ENCODE measurements at places on chromosomes 1 and 21. TPM values are rescaled to one million over a fixed set of nuclear protein-coding genes. Genes with fewer than 3 reads are reported as not detected.

Gene BEND5
- polyA plus RNA-seq = 12.3 TPM

DNA sequence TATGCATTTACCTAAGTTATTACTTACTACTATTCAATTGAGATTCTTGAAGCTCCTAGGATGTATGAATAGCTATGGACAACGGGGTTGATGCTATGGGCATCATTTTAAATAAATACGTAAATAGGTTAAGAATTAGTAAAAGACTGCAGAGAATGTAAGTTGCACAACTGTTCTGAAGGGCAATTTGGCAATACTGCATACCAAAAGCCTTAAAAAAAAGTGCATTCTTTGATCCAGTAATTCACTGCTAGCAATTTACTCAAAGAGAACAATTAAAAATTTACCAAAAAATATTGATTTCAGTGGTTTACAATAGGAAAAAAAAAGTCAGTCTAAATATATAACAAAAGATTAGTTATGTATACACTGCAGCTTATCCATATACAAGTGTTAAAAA lies 3.5 kb downstream of the ARPC5 start:
- no peak for DNase-seq
- peaks cover 6% of the 10 kb centered on the region for H3K27me3 ChIP-seq
- no peak overlapping the region for H3K27ac ChIP-seq
- peaks cover 18% of the 10 kb centered on the region for H3K4me1 ChIP-seq
- peak overlapping the region; percentile 7 for H3K4me3 ChIP-seq
- H3K36me3 ChIP-seq = peaks cover 24% of the 10 kb centered on the region

DNA sequence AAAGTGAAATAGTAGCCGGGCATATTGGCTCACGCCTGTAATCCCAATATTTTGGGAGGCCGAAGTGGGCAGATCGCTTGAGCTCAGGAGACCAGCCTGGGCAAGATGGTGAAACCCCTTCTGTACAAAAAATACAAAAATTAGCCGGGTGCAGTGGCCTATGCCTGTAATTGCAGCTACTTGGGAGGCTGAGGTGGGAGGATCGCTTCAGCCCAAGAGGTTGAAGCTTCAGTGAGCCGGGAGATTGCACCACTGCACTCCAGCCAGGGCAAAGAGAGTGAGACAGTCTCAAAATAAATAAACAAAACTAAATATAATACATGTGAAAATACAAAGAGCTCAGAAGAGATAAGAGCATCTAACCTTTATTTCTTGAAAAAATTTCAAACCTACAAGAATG lies 2.3 kb upstream of the MSTO1 start:
- H3K4me1 ChIP-seq = no peaks in the 10 kb centered on the region
- no peak overlapping the region for H3K4me3 ChIP-seq
- no peaks in the 10 kb centered on the region for H3K27me3 ChIP-seq

Gene PGLYRP3
- not detected for polyA plus RNA-seq

DNA sequence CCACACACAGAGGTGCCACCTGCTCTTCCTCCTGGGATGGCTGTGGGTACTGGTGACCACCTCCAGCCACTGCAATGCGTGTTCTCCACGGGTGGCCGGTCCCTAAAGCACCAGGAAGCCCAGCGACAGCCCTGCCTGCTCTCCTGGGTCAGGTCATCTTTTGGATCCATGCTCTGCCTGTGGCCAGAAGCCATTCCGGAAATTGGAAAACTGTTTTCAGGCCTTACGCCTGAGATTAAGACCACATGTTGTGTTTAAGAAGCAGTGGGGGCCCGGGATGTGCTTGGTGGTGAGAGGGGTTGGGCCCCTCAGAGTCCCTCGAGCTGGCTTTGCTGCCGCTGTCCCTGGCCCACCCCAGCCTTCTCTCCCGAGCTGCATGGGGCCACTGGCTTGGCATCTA lies 150.8 kb downstream of the PEX14 start:
- H3K36me3 ChIP-seq = no peaks in the 10 kb centered on the region
- H3K27ac ChIP-seq = no peak overlapping the region
- no peaks in the 10 kb centered on the region for H3K4me1 ChIP-seq
- DNase-seq = no peak
- no peaks in the 10 kb centered on the region for H3K27me3 ChIP-seq
- no peak overlapping the region for H3K4me3 ChIP-seq

Gene RCAN3
- 8.9 TPM for polyA plus RNA-seq

Gene PGBD5
- 3.9 TPM for polyA plus RNA-seq

DNA sequence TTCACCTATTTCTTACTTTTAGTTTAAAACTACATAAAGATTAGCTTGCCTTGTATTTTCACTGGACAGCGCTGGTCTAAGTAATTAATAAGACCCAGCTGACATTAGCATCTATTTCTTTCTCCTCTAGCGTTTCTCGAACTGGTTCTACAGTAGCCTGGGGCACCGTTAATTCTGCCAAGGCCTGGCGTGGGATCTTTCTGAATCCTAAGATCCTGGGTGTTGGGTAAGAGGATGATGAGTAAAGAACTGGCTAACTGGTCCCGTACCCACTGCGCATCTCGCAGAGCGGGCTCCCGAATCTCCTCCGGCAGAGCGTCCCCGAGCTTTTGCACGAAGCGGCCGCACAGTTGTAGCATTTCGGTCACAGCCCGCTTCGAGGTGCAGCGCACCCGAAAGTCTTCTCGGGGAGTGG lies 309 bp downstream of the NSL1 start:
- no peaks in the 10 kb centered on the region for H3K27me3 ChIP-seq
- peaks cover 17% of the 10 kb centered on the region for H3K4me1 ChIP-seq
- H3K4me3 ChIP-seq = peak overlapping the region; percentile 96

- H3K4me1 ChIP-seq = peaks cover 4% of the 10 kb centered on the region
- no peak overlapping the region for H3K4me3 ChIP-seq
- H3K27ac ChIP-seq = no peak overlapping the region
- H3K27me3 ChIP-seq = no peaks in the 10 kb centered on the region
- no peak for DNase-seq
- H3K36me3 ChIP-seq = no peaks in the 10 kb centered on the region
These were observed 27.7 kb upstream of the C1orf159 start for GRCh38 chr1:1143636-1144035.

- no peak overlapping the region for H3K4me3 ChIP-seq
- H3K4me1 ChIP-seq = no peaks in the 10 kb centered on the region
- no peak overlapping the region for H3K27ac ChIP-seq
- H3K36me3 ChIP-seq = no peaks in the 10 kb centered on the region
- H3K27me3 ChIP-seq = no peaks in the 10 kb centered on the region
These were observed 232.9 kb upstream of the SGIP1 start for GRCh38 chr1:66300972-66301451.

- no peak overlapping the region for H3K27ac ChIP-seq
- no peaks in the 10 kb centered on the region for H3K27me3 ChIP-seq
- no peaks in the 10 kb centered on the region for H3K36me3 ChIP-seq
- H3K4me3 ChIP-seq = no peak overlapping the region
- no peak for DNase-seq
These were observed 124.7 kb downstream of the CLIC6 start for GRCh38 chr21:34793471-34793870.

- no peak overlapping the region for H3K4me3 ChIP-seq
- H3K27ac ChIP-seq = no peak overlapping the region
- no peaks in the 10 kb centered on the region for H3K27me3 ChIP-seq
- DNase-seq = no peak
These were observed 31.3 kb downstream of the INKA2 start for GRCh38 chr1:111707906-111708305.

GRCh38 chr21:34280959-34281358 lies 82.8 kb upstream of the KCNE2 start:
- no peak overlapping the region for H3K27ac ChIP-seq
- H3K27me3 ChIP-seq = no peaks in the 10 kb centered on the region
- DNase-seq = no peak
- H3K4me1 ChIP-seq = no peaks in the 10 kb centered on the region
- H3K36me3 ChIP-seq = no peaks in the 10 kb centered on the region

Gene S100A3
- polyA plus RNA-seq = not detected

GRCh38 chr1:16013220-16013907 lies 4.5 kb downstream of the HSPB7 start:
- 0 out of 2 replicates have a peak overlapping the region, but pooled peaks have one; percentile 87 for H3K27ac ChIP-seq
- peaks cover 38% of the 10 kb centered on the region for H3K4me1 ChIP-seq
- H3K36me3 ChIP-seq = no peaks in the 10 kb centered on the region

Gene RIPPLY3
- polyA plus RNA-seq = 3.1 TPM

- H3K27ac ChIP-seq = no peak overlapping the region
- peak overlapping the region; percentile 100 for H3K4me3 ChIP-seq
- no peaks in the 10 kb centered on the region for H3K27me3 ChIP-seq
- no peak for DNase-seq
These were observed 935 bp upstream of the COG2 start for GRCh38 chr1:230641346-230641745.

DNA sequence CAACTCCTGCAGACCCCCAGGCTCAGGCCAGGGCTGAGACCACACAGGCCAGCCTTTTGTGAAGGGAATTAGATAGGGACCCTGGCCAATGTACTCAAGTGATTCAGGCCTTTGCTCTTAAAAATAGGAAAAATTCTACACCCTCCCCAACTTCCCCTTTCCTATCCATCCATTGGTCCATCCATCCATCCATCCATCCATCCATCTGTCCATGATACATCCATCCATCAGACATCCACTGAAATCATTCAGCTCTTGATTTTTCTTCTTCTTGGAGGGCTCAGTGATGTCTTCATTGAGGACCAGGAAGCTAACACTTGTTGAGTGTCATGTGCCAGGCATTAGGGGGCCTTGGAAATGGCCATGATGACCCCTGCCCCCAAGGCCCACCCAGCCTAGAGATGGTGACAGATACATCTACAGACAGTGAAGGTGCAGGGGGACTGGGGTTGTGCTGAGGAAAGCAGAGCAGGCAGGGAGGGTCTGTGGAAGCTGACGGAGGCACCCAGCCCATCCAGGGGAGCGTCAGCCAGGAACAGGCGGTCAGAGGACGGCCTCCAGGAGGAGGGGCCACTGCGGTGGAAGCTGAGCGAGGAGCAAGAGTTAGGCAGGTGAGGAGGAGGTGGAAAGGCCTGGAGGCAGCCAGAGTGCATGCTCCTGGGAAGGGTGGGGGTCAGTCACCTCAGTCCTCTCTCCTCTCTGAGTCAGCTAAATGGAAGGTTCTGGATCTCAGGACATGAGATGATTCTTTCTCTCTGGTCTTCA lies 81.9 kb downstream of the EPHB2 start:
- no peak overlapping the region for H3K4me3 ChIP-seq
- no peak overlapping the region for H3K27ac ChIP-seq
- H3K4me1 ChIP-seq = peaks cover 10% of the 10 kb centered on the region
- peak; percentile 56 for DNase-seq

Gene S100A2
- 0.89 TPM for polyA plus RNA-seq

GRCh38 chr1:107228704-107229371 lies 88.0 kb downstream of the NTNG1 start:
- no peak overlapping the region for H3K27ac ChIP-seq
- peaks cover 60% of the 10 kb centered on the region for H3K4me1 ChIP-seq
- DNase-seq = no peak
- H3K27me3 ChIP-seq = no peaks in the 10 kb centered on the region
- no peak overlapping the region for H3K4me3 ChIP-seq
- H3K36me3 ChIP-seq = no peaks in the 10 kb centered on the region

Gene RGSL1
- not detected for polyA plus RNA-seq

- no peak within 1 kb of the TSS for H3K27ac ChIP-seq
- H3K36me3 ChIP-seq = no peaks in the 10 kb centered on the region
- peaks cover 7% of the 10 kb centered on the region for H3K4me1 ChIP-seq
- H3K4me3 ChIP-seq = peak within 1 kb of the TSS; percentile 51
- peak; percentile 60 for DNase-seq
- peaks cover 75% of the 10 kb centered on the region for H3K27me3 ChIP-seq
These were observed at the start of gene ESPN for GRCh38 chr1:6424619-6425593. Gene ESPN (plus strand): TSS chr1:6424776. CDS start chr1:6424956, 180 bp downstream.

DNA sequence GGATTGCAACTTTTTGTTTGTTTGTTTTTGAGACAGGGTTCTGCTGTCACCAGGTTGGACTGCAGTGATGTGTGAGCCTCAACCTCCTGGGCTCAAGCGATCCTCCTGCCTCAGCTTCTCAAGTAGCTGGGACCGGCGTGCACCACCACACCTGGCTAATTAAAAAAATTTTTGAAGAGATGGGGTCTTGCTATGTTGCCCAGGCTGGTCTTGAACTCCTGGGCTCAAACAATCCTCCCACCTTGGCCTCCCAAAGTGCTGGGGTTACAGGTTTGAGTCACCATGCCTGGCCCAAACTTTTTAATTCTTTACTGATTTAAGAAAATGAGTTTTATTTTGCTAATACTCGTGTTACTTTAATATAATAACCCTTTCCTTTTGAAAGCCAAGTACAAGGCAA lies 31.5 kb upstream of the SERPINC1 start:
- H3K27me3 ChIP-seq = no peaks in the 10 kb centered on the region
- H3K4me1 ChIP-seq = no peaks in the 10 kb centered on the region
- H3K36me3 ChIP-seq = peaks cover 50% of the 10 kb centered on the region
- no peak overlapping the region for H3K4me3 ChIP-seq

Gene PARS2
- 5.9 TPM for polyA plus RNA-seq

DNA sequence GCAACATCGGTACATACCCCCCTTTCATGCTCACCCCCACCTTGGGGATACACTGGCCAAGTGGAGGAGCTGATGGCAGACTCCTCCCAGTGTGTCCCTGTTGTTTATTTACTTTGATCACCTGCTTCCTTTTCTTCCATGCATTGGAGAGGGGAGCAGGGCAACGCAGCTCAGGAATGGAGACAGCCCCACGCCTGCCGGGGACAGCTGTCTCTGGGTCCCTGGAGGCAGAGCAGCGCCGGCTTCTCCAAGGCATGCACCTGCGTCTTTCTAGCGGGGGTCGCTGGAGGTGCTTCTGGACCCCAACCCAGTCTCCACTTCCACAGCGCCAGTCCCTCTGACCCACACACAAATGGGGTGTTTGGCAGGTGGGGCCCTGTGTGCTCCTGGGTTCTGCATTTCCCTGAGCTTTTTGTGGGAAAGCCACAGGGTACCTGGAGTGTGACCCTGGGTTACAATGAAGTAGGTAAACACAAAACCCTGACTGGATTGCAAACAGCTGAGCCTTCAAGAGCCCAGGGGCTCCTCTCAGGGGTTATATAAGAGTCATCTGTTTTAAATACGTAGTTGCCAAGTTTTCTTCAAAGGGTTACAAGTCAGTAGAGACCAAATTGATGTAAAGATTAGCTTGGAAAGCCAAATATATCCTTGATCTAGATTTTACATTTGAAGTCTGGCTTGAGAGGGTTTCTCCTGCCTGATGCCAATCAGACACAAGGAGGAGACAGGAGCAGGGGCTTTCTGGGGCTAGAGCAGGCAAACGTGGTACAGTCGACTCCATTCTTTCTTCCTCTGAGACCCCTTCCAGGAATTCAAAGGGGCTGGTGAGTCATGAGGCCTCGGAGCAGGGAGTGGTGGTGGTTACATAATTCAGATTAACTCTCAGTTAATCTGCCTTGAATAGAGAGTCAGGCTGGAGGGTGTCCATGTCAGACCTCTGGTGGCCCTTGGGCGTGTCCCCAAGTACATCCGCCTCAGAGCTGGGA lies 4.5 kb downstream of the AJAP1 start:
- no peak overlapping the region for H3K27ac ChIP-seq
- no peak for DNase-seq
- H3K36me3 ChIP-seq = peaks cover 4% of the 10 kb centered on the region
- no peak overlapping the region for H3K4me3 ChIP-seq
- H3K4me1 ChIP-seq = no peaks in the 10 kb centered on the region
- H3K27me3 ChIP-seq = no peaks in the 10 kb centered on the region

DNA sequence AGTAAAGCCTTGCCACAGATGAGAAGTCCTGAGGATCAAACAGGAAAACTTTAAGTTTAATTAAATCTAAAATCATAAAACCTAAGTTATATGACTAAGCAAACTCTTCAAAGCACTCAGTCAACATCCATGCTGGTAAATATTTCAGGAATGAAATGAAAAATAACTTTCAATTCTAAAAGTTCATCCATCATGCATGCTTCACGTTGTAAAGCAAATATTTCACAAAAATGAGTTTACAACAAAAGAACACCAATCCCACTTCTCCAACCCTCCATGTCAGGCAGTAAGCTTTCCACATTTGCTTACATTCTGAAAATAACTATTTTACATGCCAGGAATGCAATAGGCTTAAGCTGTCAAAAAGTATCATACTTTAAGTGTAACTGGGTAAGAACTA lies 16.8 kb downstream of the APP start:
- H3K36me3 ChIP-seq = no peaks in the 10 kb centered on the region
- DNase-seq = no peak
- no peaks in the 10 kb centered on the region for H3K27me3 ChIP-seq
- no peak overlapping the region for H3K27ac ChIP-seq

All from GM23338 (cell line).